ENCODE measurements at places on chromosomes 7 and 10. TPM values are rescaled to one million over a fixed set of nuclear protein-coding genes. Genes with fewer than 3 reads are reported as not detected.

DNA sequence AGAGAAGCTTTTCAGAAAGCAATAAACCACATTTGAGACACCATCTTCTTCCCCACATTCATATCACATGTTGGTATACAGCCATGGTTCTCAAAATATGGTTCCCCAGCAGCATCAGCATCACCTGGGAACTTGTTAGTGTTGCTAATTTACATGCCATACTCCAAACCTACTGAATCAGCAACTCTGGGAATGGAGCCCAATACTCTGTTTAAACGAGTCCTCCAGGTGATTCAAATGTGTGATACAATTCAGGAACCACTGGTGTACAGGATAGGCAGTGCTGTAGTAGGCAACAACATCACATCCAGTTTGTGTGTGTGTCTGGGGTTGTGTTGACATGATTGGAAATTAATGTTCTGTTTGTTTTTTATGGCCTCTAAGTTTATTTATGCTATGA is 47.7 kb downstream of the ZNF277 start:
- H3K36me3 ChIP-seq = no peaks in the 10 kb centered on the region
- no peaks in the 10 kb centered on the region for H3K4me1 ChIP-seq
- peaks cover 1% of the 10 kb centered on the region for H3K27me3 ChIP-seq
- no peak overlapping the region for H3K27ac ChIP-seq
- H3K4me3 ChIP-seq = no peak overlapping the region
- DNase-seq = no peak

GRCh38 chr7:105712877-105713276 is 131.6 kb upstream of the EFCAB10 start:
- no peaks in the 10 kb centered on the region for H3K4me1 ChIP-seq
- H3K4me3 ChIP-seq = no peak overlapping the region
- DNase-seq = no peak

DNA sequence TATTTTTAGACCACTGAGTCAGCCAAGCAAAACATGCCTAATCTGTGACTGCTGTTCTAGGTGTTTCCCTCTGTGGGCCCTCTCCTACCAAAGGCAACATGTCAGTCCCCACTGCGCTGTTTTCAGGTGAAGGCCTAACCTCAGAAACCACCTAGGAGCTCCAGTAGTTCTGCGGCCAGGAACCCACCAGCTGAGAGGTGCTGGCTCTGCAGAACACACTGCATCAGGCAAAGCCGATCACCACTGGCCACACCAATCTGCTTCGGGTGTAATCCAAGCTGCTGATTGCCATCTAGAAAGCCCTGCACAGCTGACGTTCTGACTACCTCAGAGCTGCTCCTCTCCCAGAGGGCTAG is 14.9 kb downstream of the CAMK2G start:
- H3K27me3 ChIP-seq = no peaks in the 10 kb centered on the region
- peaks cover 2% of the 10 kb centered on the region for H3K4me1 ChIP-seq
- DNase-seq = no peak

The LBX1 gene
- total RNA-seq = not detected

Data from K562 (cell line).